PC-9 (cell line): ENCODE measurements at places on chromosomes 1 and 21. TPM values are rescaled to one million over a fixed set of nuclear protein-coding genes. Genes with fewer than 3 reads are reported as not detected.

PSEN2 gene
- 14.8 and 17.0 TPM in 2 replicates for total RNA-seq

SH2D2A gene
- 4.0 and 5.8 TPM in 2 replicates for total RNA-seq

TNFRSF4 gene
- total RNA-seq = 0.20 and 0.38 TPM in 2 replicates

URB1 gene
- total RNA-seq = 11.0 TPM in 2 replicates

ZNF593OS gene
- not detected in 2 replicates for total RNA-seq

MCM3AP gene
- 57.8 and 69.6 TPM in 2 replicates for total RNA-seq

CHI3L2 gene
- not detected in 2 replicates for total RNA-seq

TFF2 gene
- total RNA-seq = 0.52 TPM in 1 of 2 replicates, not detected in the other

AIRE gene
- not detected in 2 replicates for total RNA-seq

STMN1 gene
- total RNA-seq = 302 and 349 TPM in 2 replicates

TEDDM1 gene
- total RNA-seq = not detected in 2 replicates

CD53 gene
- not detected in 2 replicates for total RNA-seq

SPRR2A gene
- total RNA-seq = not detected in 2 replicates

ELK4 gene
- 40.3 and 48.1 TPM in 2 replicates for total RNA-seq

PYHIN1 gene
- not detected in 2 replicates for total RNA-seq

CLDN19 gene
- total RNA-seq = not detected in 2 replicates

ZC3H12A gene
- 18.7 and 18.9 TPM in 2 replicates for total RNA-seq

HTR6 gene
- total RNA-seq = not detected in 2 replicates

RUNX3 gene
- not detected in 2 replicates for total RNA-seq

MXRA8 gene
- 0.55 and 0.80 TPM in 2 replicates for total RNA-seq

BMP8B gene
- 2.4 TPM in 2 replicates for total RNA-seq

GIPC2 gene
- total RNA-seq = 0.20 and 0.30 TPM in 2 replicates

ID3 gene
- 10.4 and 24.7 TPM in 2 replicates for total RNA-seq

ADAMTSL4 gene
- total RNA-seq = 67.9 and 76.7 TPM in 2 replicates

KRTAP11-1 gene
- total RNA-seq = not detected in 2 replicates

OXCT2 gene
- total RNA-seq = 1.3 and 1.6 TPM in 2 replicates

FCRL6 gene
- total RNA-seq = not detected in 2 replicates

RGS7 gene
- total RNA-seq = 2.0 and 5.8 TPM in 2 replicates

CCT3 gene
- 272 and 317 TPM in 2 replicates for total RNA-seq

ILDR2 gene
- not detected in 2 replicates for total RNA-seq

SERBP1 gene
- total RNA-seq = 312 and 339 TPM in 2 replicates

PDE4B gene
- 1.2 and 1.3 TPM in 2 replicates for total RNA-seq

GPR3 gene
- total RNA-seq = 0.98 and 1.2 TPM in 2 replicates

ATP1A4 gene
- total RNA-seq = not detected in 2 replicates

LRRC71 gene
- not detected in 2 replicates for total RNA-seq

SPRR1B gene
- total RNA-seq = not detected in 2 replicates

OR2L2 gene
- 0.10 and 0.13 TPM in 2 replicates for total RNA-seq

KLHDC9 gene
- total RNA-seq = 5.6 and 7.4 TPM in 2 replicates

GJA8 gene
- not detected in 2 replicates for total RNA-seq

OR2T35 gene
- total RNA-seq = not detected in 2 replicates
